Naive B cell (primary cell): ENCODE measurements at places on chromosomes 1 and 21. TPM values are rescaled to one million over a fixed set of nuclear protein-coding genes. Genes with fewer than 3 reads are reported as not detected.

GRCh38 chr1:77349275-77349674, 67.5 kb downstream of the AK5 start:
- H3K27me3 ChIP-seq = no peaks in the 10 kb centered on the region
- no peak overlapping the region for H3K4me3 ChIP-seq
- H3K27ac ChIP-seq = no peak overlapping the region
- DNase-seq = no peak
- no peaks in the 10 kb centered on the region for H3K4me1 ChIP-seq

- H3K4me1 ChIP-seq = peaks cover 55% of the 10 kb centered on the region
- H3K36me3 ChIP-seq = no peaks in the 10 kb centered on the region
- no peak overlapping the region for H3K4me3 ChIP-seq
- no peak for DNase-seq
These were observed 79.4 kb downstream of the ITPKB start for GRCh38 chr1:226659641-226660040.

Gene CD247
- 2.2 TPM for polyA plus RNA-seq

GRCh38 chr1:158037866-158038359, 44.5 kb downstream of the KIRREL1 start:
- no peak overlapping the region for H3K27ac ChIP-seq
- H3K4me3 ChIP-seq = no peak overlapping the region
- no peaks in the 10 kb centered on the region for H3K4me1 ChIP-seq
- H3K36me3 ChIP-seq = peaks cover 8% of the 10 kb centered on the region
- no peak for DNase-seq
- H3K27me3 ChIP-seq = peaks cover 39% of the 10 kb centered on the region

- H3K4me3 ChIP-seq = no peak overlapping the region
- no peak for DNase-seq
- H3K4me1 ChIP-seq = no peaks in the 10 kb centered on the region
- no peaks in the 10 kb centered on the region for H3K27me3 ChIP-seq
These were observed 323.0 kb upstream of the ADGRL2 start for GRCh38 chr1:81477710-81478109.

GRCh38 chr1:34511802-34512201, 243.0 kb upstream of the GJB5 start:
- H3K36me3 ChIP-seq = peaks cover 7% of the 10 kb centered on the region
- H3K4me1 ChIP-seq = no peaks in the 10 kb centered on the region
- peaks cover 8% of the 10 kb centered on the region for H3K27me3 ChIP-seq
- H3K27ac ChIP-seq = no peak overlapping the region
- H3K4me3 ChIP-seq = no peak overlapping the region

Gene KRTAP20-3
- polyA plus RNA-seq = not detected

Gene RHEX
- polyA plus RNA-seq = 0.64 TPM

Gene FCN3
- polyA plus RNA-seq = not detected

GRCh38 chr1:52978045-52978444, 51.0 kb downstream of the SCP2 start:
- peaks cover 3% of the 10 kb centered on the region for H3K27me3 ChIP-seq
- peaks cover 6% of the 10 kb centered on the region for H3K36me3 ChIP-seq
- DNase-seq = no peak
- H3K27ac ChIP-seq = no peak overlapping the region
- no peak overlapping the region for H3K4me3 ChIP-seq

DNA sequence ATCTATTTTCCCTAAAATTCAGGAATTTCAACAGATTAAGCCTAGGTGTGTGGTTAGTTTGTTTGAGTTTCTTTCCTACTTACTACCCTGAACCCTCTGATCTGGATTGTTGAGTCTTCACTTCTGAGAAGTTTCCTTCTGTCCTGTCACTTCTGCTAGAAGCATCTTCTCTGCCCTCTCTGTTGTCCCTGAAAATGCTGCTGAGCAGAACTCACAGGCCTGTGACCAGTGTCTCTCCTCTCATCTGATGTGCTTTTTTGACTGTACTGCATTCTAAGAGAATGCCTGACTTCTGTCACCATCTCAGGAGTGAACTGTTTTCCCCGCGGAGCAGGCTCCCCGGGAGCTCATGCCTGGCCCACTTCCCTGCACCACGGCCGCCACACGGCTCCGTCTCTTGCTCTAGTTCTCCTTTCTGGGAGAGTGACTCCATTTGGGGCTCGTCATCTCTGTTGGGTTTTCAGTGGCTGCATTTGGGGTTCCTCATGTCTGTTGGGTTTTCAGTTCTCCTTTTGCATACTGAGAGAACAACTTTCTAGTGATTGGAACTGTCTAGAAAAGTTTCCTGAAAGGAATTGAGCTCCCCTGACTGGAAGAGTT, 77.9 kb downstream of the POFUT2 start:
- H3K27ac ChIP-seq = peak overlapping the region; percentile 6
- H3K27me3 ChIP-seq = no peaks in the 10 kb centered on the region
- peak; percentile 54 for DNase-seq
- H3K4me1 ChIP-seq = peaks cover 31% of the 10 kb centered on the region
- H3K4me3 ChIP-seq = peak overlapping the region; percentile 22

- no peak overlapping the region for H3K4me3 ChIP-seq
- peak; percentile 32 for DNase-seq
- H3K4me1 ChIP-seq = no peaks in the 10 kb centered on the region
- peaks cover 23% of the 10 kb centered on the region for H3K36me3 ChIP-seq
- H3K27me3 ChIP-seq = no peaks in the 10 kb centered on the region
These were observed 41.2 kb upstream of the CFAP298 start for GRCh38 chr21:32653326-32653901.

- peaks cover 8% of the 10 kb centered on the region for H3K4me1 ChIP-seq
- H3K27me3 ChIP-seq = no peaks in the 10 kb centered on the region
- H3K36me3 ChIP-seq = peaks cover 9% of the 10 kb centered on the region
These were observed 239.6 kb upstream of the FGGY start for GRCh38 chr1:59057211-59057694.

- H3K36me3 ChIP-seq = peaks cover 9% of the 10 kb centered on the region
- peak overlapping the region; percentile 12 for H3K27ac ChIP-seq
- peaks cover 20% of the 10 kb centered on the region for H3K4me1 ChIP-seq
- DNase-seq = no peak
- no peak overlapping the region for H3K4me3 ChIP-seq
These were observed 23.9 kb upstream of the FAAH start for GRCh38 chr1:46370214-46370633.

Gene SFN
- polyA plus RNA-seq = not detected

- H3K4me3 ChIP-seq = no peak overlapping the region
- H3K36me3 ChIP-seq = peaks cover 5% of the 10 kb centered on the region
- no peaks in the 10 kb centered on the region for H3K4me1 ChIP-seq
- H3K27ac ChIP-seq = peak overlapping the region; percentile 77
- no peak for DNase-seq
These were observed 45.5 kb upstream of the RAVER2 start for GRCh38 chr1:64699327-64699726.

DNA sequence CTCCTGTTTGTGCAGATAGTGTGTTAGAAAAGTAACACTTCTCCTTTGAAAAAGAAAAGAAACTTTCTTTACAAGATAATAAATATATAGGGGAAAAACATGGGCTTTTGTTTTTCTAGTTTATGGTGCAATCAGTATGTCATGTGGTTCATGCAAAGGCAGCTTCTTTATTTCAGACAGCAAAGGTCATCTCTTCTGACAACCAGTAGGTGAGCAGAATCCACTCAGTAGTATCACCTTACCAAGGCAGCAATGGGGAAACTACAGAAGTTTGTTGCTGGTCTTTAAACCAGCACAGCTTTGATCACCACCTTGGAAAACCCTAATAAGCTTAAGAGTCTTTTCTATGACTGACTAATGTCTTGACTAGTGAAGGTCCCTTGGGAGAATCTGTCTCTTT, 13.0 kb upstream of the SAMSN1 start:
- no peak for DNase-seq
- H3K4me3 ChIP-seq = no peak overlapping the region
- H3K27ac ChIP-seq = no peak overlapping the region
- H3K36me3 ChIP-seq = peaks cover 4% of the 10 kb centered on the region

DNA sequence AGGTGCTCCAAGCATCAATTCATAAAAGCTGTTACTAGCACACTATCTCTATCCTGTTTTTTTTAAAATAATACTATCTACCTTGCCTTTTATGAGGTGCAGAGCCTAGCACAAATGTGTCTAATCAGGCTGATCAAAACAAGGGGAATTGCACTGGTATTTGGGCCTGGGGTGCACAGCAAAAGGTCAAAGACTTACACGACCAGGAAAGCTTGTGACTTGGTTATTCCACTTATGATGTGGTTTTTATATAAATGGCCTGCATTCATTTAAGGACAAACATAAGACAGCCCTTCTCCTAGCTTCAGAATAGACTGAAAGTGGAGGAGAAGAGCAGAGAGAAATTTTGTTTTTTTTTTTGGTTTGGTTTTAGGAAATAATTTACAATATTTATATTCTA, 98.4 kb upstream of the SGIP1 start:
- no peak overlapping the region for H3K27ac ChIP-seq
- peaks cover 29% of the 10 kb centered on the region for H3K4me1 ChIP-seq
- H3K4me3 ChIP-seq = no peak overlapping the region
- H3K36me3 ChIP-seq = peaks cover 23% of the 10 kb centered on the region
- H3K27me3 ChIP-seq = no peaks in the 10 kb centered on the region

Gene LIN28A
- polyA plus RNA-seq = not detected

GRCh38 chr1:185073725-185074124, 28.4 kb downstream of the RNF2 start:
- no peak overlapping the region for H3K4me3 ChIP-seq
- H3K36me3 ChIP-seq = peaks cover 5% of the 10 kb centered on the region
- DNase-seq = no peak
- H3K27ac ChIP-seq = no peak overlapping the region
- H3K4me1 ChIP-seq = peaks cover 69% of the 10 kb centered on the region

Gene CCDC185
- not detected for polyA plus RNA-seq
